ENCODE measurements at places on chromosomes 2 and 18.

DNA sequence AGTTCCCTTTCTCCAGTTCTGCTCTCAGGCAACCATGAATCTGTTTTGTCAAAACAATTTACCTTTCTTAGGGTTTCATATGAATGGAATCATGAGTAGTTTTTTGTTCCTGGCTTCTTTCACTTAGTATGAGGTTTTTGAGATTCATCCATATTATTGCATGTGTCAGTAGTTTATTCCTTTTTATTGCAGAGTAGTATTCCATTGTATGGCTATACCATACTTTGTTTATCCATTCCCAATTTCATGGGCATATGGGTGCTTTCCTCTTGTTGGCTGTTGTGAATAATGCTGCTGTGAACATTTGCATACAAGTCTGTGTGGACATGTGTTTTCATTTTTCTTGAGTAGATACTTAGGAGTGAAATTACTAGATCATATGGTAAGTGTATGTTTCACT, 46.0 kb downstream of the SANBR start:
- no peak for DNase-seq
- no peak overlapping the region for H3K27ac ChIP-seq
- no peaks in the 10 kb centered on the region for H3K27me3 ChIP-seq

GRCh38 chr2:226312155-226312554, 487.5 kb downstream of the IRS1 start:
- H3K27me3 ChIP-seq, result no peaks in the 10 kb centered on the region
- H3K4me3 ChIP-seq, result no peak overlapping the region
- no peak for DNase-seq
- no peaks in the 10 kb centered on the region for H3K36me3 ChIP-seq

- H3K4me3 ChIP-seq, result no peak overlapping the region
- no peak for DNase-seq
- H3K36me3 ChIP-seq, result no peaks in the 10 kb centered on the region
Observed at GRCh38 chr2:23445450-23445868, 60.5 kb downstream of the KLHL29 start.

DNA sequence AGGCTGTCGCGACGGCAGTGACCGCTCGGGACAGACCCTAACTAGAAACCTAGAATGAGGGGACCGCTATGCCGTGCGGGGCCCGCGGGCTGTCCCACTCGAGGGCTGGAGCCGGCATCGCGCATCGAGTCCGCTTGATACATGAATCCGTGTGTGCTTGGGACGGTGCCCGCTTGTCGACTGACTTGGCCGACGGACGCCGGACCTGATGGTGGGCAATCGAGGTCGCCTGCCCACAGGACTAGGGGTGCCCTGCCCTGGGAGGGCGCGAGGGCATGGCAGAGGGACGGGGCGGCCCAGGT, 749 bp upstream of the PTMA start:
- peak; percentile 81 for DNase-seq
- peak overlapping the region; percentile 88 for H3K27ac ChIP-seq
- peak overlapping the region; percentile 86 for H3K4me3 ChIP-seq
- H3K36me3 ChIP-seq, result peaks cover 14% of the 10 kb centered on the region
- no peaks in the 10 kb centered on the region for H3K27me3 ChIP-seq

DNA sequence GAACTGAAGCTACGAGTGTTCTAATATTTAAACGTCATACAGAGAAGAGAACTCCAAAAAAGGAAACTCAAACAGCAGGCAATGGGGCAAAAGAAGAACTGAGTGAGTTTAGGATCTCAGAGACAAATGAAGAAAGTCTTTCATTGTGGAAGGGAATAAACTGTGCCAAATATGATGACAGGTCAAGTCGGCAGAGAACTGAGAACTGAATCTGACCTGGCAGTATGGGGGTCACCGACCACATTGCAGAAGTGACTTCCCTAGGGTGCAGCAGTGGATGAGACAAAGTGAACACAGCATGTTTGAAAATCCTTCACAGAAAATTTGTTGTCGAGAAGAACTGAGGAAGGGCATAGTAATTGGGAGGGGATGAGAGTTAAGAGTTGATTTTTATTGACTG, 55.9 kb downstream of the TTC21B start:
- H3K27me3 ChIP-seq, result no peaks in the 10 kb centered on the region
- peaks cover 3% of the 10 kb centered on the region for H3K36me3 ChIP-seq
- no peak for DNase-seq
